ENCODE measurements at places on chromosomes 6 and 20.

GRCh38 chr6:111423960-111424846 is 58.8 kb downstream of the REV3L start:
- DNase-seq, result no peak

- DNase-seq, result no peak
Observed at GRCh38 chr20:63015662-63016361, 9.0 kb upstream of the BHLHE23 start.

DNA sequence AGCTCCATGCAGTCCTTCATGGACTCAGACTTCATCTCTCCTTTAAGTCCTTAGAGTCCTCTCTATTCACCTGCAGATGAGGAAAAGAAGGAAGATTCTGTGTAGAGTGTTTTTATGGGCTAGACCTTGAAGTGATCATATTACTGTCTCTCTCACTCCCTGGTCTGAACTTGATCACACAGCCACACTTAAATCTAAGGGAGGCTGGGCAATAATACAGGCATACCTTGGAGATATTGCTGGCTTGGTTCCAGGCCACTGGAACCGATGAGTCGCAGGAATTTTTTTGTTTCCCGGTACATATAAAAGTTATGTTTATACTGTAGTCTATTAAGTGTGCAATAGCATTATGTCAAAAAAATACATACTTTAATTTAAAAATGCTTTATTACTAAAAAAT is 59.2 kb upstream of the FOXO3 start:
- no peak for DNase-seq

- no peak for DNase-seq
Observed at GRCh38 chr20:46546936-46547335, 3.5 kb downstream of the OCSTAMP start.

DNA sequence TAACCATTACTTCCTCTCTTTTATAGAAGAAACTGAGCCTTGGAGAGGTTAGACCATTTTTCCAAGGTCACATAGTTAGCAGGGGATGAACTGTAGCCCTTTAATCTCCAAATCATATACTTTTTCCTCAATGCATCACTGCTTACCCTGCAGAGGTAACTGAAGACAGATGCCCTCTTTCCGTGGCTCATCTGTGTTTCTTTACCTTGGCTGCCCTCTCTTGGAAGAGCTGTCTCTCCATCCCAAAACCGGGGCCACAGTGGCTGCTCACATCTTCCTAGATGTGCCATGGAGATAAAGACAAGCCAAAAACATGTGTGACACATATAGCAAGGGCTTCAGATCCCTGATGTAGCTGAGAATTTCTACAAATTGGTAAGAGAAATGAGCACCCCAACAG is 581 bp upstream of the ALDH8A1 start:
- DNase-seq, result no peak

GRCh38 chr6:7802662-7803061 is 76.8 kb downstream of the BMP6 start:
- DNase-seq, result no peak

GRCh38 chr20:61712688-61713087 is 353.0 kb downstream of the TAF4 start:
- DNase-seq, result no peak

DNA sequence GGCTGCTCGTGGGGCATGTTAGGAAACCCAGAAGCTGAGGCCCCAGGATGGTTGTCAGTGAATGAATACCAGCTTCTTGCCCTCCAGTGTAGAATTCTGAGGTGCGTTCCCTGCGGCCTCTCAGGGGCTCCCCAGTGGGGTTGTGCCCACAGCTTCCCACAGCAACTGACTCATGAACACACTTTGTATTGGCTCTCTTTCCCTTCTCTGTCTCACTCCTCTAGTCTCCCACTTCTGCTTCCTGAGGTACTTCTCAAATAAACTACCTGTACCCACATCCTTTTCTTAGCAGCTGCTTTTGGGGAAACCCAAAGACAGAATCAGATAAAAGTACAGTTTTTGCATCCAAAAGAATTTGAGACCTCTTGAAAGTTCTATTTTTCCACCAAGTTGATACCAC is 107.7 kb upstream of the JAG1 start:
- DNase-seq, result no peak

DNA sequence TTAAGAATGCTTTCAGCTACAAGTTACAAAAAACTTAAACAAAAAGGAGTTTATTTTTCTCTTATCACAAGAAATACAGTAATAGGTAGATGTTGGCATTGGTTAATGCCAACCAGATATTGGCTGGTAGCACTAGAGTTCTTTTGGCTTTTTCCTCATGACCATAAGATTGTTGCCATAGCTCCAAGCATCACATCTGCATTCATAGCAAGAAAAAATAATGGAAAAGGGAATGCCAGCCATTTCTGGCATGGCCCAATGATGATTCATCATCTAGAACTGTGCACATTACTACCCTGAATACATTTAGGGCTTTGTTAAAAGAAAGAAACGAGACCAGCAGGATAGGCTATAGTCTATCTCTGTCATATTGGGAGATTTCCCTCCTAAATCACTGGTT is 20.8 kb upstream of the SIRT5 start:
- DNase-seq, result no peak

DNA sequence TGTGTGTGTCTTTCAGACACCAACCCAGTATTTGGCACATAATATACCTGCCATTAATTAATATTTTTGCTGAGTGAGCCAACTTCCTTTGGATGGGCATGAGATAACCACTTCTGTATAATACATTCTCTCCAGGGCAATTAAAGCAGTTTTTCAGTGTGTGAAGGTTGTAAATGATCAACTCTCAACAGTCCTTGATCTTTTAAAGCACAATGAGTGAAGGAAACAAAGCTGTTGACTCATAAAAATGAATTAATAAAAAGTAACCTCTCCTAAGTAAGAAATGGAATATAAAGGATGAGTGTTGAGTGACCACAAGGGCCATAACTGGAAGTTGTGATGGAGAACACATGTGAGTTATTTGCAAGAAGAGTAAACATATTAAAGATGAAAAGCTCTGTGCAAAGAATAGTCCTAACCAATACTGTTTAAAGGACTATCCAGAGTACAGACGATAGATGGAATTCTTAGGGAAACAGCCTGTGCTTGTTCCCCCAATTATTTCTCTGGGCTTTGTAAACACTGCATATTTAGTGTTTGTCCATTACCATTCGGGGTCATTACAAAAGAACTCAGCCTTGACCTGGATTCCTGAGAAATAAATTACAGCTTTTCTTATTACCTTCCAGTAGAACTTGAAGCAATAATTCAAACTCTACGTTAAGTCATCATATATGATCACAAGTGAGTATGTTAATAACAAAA is 446.2 kb downstream of the PLCB1 start:
- DNase-seq, result no peak

- DNase-seq, result no peak
Observed at GRCh38 chr20:61841966-61842365, 223.7 kb downstream of the TAF4 start.

GRCh38 chr6:155193526-155193925 is 70.3 kb upstream of the CLDN20 start:
- no peak for DNase-seq

DNA sequence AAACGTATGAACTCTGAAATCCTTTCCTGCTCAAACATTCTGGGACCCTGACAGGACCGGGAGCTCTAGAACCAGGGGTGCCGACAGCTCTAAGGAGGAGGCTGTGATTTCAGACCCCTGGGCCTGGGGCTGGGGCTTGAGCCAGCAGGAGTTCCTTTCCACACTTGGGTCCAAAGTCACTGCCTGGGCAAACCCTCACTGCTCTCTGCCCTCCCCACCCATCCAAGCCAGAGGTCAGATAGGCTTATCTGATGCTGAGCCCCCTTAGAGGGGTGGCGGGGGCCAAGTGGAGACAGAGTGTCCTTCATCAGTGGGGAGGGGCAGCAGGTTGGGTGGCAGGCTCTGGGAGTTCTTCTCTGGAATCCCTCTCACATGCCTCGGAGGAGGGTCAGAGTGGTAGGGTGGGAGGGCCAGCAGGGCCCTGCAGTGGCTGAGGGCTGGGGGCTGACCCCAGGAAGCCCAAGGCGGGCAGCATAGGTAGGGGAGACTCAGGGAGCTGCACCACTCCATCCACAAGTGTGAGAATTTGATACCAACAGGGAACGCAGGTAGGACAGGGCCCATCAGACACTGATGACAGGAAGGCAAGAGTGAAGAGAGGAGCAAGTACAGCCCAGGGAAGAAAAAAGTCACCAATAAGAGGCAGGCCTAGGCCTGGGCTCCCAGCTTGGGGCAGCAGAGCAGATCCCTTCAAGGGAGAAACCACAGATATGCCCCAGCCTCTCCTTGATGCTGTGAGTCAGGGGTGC is 121.0 kb downstream of the MRPL14 start:
- no peak for DNase-seq

GRCh38 chr20:9503526-9504245 is 10.7 kb upstream of the LAMP5 start:
- no peak for DNase-seq

DNA sequence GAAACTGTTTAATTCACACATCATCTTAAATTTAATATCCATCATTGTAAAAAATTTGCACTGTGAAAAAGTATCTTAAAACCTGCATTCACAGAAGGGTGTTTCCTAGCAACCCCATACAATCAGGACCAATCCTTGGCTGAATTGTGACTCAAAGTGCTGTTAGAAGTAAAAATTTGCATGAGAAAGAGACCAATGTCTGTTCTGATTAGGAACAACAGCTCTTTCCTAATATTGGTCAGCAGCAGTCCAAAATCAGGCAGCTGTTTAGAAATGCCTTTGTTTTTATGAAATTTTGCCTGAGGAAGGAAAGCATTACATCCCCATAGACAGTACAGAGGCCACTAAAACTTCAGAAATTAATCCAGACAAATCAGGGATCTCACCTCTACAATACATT is 987.0 kb downstream of the HACE1 start:
- DNase-seq, result no peak

DNA sequence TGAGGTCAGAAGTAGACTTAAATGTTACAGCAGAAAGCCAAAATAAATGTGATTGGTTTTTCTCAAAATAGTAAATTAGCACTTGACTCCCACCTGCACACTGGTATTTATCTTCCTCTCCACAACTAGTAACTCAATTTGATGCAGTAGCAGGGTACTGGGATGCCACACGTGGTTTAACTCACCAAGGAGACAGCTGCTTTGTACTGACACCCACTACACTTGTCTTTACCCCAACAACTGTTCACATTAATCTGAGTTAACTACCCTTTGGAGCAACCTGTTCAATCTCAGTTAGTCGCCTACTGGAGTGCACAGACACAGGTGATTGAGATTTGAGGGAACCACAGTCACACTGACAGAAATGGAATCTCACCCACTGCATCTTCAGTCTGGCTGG is 242.1 kb downstream of the PRKN start:
- DNase-seq, result no peak

DNA sequence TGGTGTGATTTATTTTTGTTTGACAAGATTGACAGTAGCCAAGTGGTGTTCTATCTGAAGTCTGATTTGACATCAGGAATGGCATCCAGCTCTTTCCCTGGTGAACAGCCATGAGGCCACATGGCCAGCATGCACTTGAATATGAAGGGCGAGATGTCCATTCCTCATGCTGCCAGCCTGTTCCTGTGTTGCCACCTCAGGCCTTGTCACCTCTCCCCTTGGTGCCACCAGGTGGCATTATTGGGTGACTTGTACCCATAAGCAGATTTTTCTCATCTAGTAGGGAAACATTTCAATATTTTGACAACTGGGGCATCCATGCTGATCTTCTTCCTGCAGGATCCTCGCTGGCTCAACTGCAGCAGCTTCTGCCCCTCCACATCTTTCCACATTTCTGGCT is 199.1 kb downstream of the ERMARD start:
- no peak for DNase-seq

- no peak for DNase-seq
Observed at GRCh38 chr6:84309336-84309735, 81.9 kb upstream of the CEP162 start.

DNA sequence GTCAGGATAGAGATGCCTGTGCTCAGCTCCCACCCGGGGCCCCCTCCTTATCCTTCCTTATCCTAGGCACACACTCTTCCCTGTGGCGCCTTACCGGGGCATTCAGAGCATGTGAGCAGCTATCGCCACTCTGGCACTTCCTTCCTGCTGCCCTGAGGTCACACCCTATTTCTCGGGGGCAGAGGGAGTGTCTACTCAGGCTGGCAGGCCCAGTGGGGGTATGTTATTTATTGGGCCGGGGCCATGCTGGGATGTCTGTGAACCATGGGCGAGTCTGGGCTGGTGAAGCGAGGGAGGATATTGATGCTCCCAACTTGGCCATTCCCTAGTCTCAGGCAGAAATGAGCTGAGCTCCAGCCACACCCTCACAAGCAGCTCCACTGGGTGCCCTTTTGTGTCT is 3.9 kb upstream of the LY6G6D start:
- no peak for DNase-seq

- no peak for DNase-seq
Observed at GRCh38 chr6:26598267-26598666, 1.5 kb downstream of the ABT1 start.

- DNase-seq, result no peak
Observed at GRCh38 chr20:47713878-47714450, 71.3 kb downstream of the SULF2 start.

- no peak for DNase-seq
Observed at GRCh38 chr6:7169296-7169721, 61.5 kb downstream of the RREB1 start.

DNA sequence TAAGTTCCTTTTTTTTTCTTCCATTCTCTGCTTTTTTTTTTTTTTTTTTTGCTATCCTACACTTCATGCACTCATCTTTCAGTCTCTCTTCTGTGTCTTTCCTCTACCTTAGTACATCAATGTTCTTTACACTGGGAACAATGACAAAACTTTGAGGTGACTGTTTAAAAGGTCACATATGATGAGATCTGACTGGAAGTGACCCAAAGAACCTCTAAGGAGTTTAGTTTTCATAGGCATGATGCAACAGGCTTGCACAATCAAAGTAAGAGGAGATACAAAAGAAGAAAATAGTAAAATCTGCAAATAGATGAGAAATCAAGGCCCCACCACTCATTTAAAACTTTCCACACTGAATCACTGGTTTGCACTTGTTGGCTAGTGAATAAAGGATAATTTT is 840.8 kb downstream of the TBC1D32 start:
- no peak for DNase-seq

All from esophagus squamous epithelium (tissue), 5 donors.